ENCODE measurements at places on chromosomes 6 and 20. TPM values are rescaled to one million over a fixed set of nuclear protein-coding genes. Genes with fewer than 3 reads are reported as not detected.

RSPO3 gene
- 4.6 TPM for total RNA-seq

C20orf202 gene
- 0.55 TPM for total RNA-seq

FUCA2 gene
- 21.6 TPM for total RNA-seq

NUP153 gene
- 33.2 TPM for total RNA-seq

DNA sequence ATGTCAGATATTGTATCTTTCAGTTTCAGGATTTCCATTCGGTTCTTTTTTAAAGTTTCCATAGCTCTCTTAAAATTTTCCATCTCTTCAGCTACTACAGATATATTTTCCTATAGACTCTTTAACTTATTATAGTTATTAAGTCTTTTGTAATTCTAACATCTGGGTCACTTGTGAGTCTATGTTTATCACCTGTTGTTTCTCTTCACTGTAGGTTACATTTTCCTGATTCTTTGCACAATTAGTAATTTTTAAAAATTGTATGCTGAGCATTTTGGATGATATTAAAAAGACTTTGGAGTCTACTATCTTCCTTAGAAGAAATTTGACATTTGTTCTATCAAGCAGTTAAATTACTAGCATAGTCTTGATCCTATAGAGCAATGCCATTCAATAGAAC is 140.7 kb downstream of the QRSL1 start:
- DNase-seq = no peak

DNA sequence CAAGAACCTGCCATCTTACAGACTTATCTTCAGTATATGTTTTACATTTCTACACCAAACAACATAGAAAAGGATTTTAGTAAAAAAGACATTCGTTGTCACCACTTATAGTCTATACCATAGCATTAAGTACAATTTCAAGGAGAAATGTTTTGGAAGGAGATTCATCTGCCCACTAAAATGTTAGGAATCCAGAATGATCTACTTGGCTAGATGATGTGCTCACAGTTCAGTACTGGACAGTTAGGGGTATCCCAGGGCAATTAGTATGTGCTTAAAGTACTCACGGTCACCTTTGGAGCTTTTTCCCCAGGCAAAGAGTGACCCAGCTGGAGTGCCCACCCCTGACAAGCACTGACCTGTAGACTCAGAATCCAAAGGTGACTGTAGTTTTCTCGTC is 222.9 kb downstream of the SLC24A3 start:
- no peak for DNase-seq

GRCh38 chr6:135087403-135087802 is 32.8 kb upstream of the HBS1L start:
- DNase-seq = no peak

GRCh38 chr20:8304124-8304816 is 172.2 kb downstream of the PLCB1 start:
- no peak for DNase-seq

DNA sequence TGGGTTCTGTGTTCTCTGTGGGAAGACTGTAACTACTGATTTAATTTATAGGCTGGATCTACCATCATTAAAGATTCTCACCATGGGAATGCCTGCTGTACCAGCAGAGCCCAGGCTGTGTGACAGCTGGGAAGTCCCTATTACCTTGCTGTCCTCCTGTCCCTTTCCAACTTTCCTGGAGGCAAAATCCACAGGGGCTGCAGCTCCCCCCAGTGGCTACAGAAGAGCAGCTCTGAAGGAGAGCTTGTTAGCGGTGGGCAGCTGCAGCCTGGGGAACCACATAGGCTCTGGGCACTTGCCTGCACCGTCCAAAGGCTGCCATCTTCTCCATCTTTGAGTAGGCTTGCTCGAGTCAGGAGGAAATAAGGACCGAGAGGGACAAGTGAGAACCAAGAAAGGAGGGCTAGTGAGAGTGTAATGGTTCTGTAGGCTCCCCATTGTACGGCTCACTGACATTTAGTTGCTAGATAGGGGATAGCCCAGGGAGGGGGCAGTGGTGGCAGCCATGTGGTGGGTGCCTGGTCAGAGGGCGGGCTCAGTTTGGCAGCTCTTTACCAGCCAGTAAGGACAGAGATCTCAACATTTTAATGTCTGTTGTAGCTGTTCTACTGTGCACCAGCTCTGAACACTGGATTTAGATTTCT is 155.1 kb upstream of the MLIP start:
- peak; percentile 83 for DNase-seq

- no peak for DNase-seq
These were observed 2.3 kb downstream of the POPDC3 start for GRCh38 chr6:105177556-105177955.

DNA sequence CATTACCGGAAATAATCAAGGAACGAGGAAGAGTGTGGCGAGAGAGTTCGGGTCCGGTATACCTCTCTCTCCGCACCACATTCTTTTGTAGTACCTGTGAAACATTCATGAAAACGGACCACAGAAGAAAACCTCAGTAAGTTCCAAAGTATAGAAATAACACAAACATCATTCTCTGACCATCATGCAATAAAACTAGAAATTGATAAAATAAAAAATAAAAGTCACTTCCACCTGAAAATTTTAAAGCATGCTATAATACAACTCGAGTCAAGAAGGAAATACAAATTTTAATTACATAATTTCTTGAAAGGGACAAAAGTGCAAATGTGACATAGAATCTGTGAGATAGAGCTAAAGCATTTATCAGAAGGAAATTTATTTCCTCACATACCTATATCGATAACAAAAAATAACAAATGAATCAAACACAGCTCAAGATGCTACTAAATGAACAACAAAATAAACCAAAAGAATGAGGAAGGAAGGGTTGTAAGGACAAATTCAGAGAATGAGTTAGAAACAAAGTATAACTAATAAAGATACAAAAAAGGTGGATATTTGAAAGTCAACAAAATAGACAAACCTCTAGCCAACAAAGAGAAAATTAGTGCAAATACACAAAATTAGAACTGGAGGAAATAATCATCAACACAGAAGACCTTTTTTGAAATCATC is 84.2 kb downstream of the TRIM27 start:
- DNase-seq = no peak

- no peak for DNase-seq
These were observed 16.7 kb downstream of the CALHM5 start for GRCh38 chr6:116528133-116528532.

All from dorsolateral prefrontal cortex (tissue), 122 donors.